ENCODE measurements at places on chromosomes 13 and 19.

- DNase-seq = no peak
These were observed 353.8 kb downstream of the ENOX1 start for GRCh38 chr13:43432958-43433357.

GRCh38 chr13:24038405-24038804 lies 122.1 kb upstream of the SPATA13 start:
- DNase-seq = no peak

DNA sequence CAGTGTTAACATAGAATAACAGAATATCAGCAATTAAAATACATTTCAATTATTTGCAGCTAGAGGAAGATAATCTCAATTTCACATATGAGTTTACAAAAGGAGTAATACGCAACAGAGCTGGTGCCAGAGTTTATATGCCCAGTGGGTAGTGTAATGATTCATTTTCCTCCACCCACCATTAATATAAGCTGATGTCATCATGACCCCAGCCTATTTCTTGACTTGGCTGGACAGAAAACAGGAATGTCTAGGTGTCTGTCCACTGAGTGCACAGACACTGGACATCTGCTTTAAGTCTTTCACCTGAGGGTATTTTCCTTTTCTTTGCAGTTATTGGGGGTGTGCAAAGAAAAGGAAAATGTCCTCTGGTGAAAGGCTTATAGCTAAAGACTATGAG lies 335.5 kb downstream of the TBC1D4 start:
- DNase-seq = no peak

- DNase-seq = no peak
These were observed 7.1 kb downstream of the ARID3A start for GRCh38 chr19:932648-933552.

DNA sequence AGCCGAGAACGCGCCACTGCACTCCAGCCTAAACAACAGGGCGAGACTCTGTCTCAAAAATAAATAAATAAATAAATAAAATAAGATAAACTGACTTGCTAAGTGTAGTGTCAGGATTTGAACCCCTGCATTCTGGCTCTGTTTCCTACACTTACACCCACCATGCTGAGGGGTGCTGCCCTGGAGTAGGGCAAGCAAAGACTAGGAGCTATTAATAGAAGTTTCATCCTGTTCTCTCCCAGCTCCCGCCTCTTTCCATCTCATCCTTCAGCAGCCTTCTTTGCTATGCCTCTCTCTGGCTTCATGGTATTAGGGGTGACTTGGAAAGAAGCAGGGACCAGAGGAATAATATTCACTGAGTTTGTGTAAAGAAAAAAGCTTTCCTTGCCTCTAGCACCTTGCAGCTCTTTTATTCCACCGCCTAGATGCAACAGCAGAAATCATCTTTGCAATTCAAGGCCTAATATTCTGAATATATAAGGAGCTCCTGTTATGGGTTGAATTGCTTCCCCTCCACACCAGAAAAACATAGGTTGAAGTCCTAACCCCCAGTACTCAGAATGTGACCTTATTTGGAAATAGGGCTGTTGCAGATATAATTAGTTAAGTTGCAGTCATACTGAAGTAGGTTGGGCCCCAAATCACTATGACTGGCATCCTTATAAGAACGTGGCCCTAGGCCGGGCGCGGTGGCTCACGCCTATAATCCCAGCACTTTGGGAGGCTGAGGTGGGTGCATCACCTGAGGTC lies 8.7 kb upstream of the PLAUR start:
- no peak for DNase-seq

- DNase-seq = no peak
These were observed 864.1 kb downstream of the PCDH17 start for GRCh38 chr13:58495668-58496067.

DNA sequence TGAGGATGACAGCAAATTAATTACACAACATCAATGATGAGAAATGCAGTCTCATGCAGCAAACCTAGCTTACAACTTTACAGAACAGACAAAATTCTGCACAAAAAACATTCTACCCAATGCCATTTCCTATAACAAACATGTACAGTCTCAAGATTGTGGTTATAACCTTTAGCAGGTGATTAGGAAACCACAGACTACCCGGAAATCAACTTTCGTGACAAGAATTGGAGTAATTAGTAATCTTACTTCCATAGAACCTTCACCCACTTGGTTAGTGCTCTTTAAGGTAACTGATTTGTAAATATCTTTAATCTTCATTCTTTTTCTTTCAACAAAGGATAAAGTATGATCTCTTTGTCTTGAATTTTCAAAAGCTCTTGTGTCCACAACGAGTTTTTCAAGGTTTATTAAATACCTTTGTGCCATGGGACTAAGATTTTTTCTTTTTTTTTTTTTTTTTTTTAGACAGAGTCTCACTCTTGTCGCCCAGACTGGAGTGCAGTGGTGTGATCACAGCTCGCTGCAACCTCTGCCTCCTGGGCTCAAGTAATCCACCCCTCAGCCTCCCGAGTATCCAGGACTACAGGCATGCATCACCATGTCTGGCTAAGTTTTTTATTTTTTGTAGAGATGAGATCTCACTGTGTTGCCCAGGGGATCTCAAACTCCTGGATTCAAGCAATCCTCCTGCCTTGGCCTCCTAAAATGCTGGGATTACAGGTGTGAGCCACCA lies 78.8 kb downstream of the MAP4K1 start:
- no peak for DNase-seq

GRCh38 chr13:37348916-37349643 lies 243.6 kb upstream of the CSNK1A1L start:
- DNase-seq = no peak

Data from coronary artery (tissue), 2 donors.